ENCODE measurements at places on chromosomes 2 and 18. TPM values are rescaled to one million over a fixed set of nuclear protein-coding genes. Genes with fewer than 3 reads are reported as not detected.

DNA sequence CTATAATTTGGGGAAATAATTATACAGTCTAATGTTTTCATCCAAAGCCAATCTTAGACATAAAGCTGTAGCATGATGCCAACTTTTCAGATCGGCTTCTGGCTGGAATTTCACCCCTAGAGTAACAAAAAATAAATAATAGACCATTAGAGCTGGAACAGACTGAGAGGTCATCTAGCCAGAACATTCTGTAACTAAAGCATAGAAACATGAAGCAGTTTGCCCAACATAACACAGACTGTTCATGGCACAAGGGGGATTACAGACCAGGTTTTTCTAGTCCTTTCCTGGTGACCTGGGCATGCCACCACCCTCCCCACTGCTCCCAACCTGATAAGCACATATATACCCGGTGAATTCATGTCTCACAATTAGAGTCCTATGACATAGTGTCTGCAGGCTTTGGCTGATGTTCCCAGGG, 116.4 kb upstream of the PPP1CB start:
- no peak for DNase-seq

- no peak for DNase-seq
These were observed 62.9 kb downstream of the ZNF521 start for GRCh38 chr18:25289001-25289631.

- no peak for DNase-seq
These were observed 80.8 kb downstream of the MBP start for GRCh38 chr18:77051581-77052296.

- no peak for DNase-seq
These were observed 1008.5 kb upstream of the FANCL start for GRCh38 chr2:59249441-59250306.

GRCh38 chr2:12270876-12271588, 445.7 kb upstream of the TRIB2 start:
- no peak for DNase-seq

DNA sequence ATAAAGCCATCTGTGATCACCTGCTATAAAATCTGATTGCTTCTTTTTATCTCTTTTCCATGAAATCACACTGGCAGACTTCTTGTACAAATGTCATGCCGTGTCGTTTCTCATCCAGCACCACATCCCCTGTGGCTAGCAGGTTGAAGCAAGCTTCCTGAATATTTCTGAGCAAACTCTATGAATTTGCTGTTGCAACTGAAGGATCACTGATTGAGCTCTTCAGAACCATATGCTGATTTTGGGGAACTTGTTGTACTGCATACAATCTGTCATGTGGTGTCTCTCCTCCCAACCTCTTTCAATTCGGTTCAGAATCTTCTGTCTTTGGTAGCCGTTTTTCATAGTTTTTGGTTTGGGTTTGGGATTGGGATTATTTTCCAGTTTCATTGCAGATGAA, 57.7 kb upstream of the RBMS1 start:
- DNase-seq, result no peak

DNA sequence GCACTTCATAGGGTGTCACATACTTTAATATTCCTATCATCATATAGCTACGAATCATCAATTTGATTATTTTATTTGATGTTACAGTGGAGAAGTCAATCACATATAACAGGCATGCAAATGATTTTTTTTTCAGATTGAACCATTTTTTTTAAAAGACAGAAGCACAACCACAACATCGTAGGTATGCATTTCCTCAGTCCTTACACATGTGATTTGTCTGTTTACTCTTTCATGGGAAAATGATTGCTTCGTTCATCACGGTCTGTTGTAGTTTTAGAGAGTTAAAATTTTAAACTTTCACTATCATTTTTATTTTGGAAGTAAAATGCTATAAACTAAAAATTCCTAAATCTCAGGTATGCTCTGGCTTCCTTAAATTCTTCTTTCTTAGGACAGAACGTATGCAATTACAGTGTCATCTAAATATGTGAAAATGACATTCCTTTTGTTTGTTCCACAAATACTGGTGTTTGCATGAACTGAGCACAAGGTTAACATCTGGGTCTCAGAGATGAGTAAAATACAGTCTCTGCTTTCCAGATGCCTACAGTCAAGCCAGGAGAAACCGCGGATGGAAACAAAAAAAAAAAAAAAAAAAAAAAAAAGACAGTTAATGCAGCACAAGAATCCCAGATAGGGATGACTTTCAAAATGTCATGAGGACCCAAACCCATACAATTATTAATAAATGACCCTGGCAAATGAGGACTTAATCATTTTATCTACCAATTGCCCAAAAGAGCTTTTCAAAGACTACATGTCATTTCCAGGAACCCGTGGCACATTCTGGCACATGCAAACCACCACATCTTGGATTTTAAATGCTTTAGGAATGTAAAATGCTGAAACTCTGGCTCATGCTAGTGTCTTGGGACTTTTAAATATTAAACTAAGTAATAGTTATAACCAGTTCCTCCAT, 201.2 kb downstream of the LRP1B start:
- no peak for DNase-seq

- DNase-seq, result no peak
These were observed 142.0 kb downstream of the TSN start for GRCh38 chr2:121897335-121897970.

GRCh38 chr2:18651842-18652774, 62.7 kb upstream of the NT5C1B start:
- no peak for DNase-seq

DNA sequence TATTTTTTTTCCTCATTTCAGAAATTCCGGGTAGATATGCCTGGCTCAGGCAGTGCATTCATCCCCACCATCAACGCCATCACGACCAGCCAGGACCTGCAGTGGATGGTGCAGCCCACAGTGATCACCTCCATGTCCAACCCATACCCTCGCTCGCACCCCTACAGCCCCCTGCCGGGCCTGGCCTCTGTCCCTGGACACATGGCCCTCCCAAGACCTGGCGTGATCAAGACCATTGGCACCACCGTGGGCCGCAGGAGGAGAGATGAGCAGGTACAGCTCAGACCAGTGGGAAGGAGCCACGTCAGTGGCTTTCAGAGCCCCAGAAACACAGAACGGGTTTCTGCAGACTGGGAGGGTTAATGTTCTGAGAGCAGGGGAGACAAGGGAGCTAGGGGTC, 11.4 kb downstream of the FOSL2 start:
- no peak for DNase-seq

DNA sequence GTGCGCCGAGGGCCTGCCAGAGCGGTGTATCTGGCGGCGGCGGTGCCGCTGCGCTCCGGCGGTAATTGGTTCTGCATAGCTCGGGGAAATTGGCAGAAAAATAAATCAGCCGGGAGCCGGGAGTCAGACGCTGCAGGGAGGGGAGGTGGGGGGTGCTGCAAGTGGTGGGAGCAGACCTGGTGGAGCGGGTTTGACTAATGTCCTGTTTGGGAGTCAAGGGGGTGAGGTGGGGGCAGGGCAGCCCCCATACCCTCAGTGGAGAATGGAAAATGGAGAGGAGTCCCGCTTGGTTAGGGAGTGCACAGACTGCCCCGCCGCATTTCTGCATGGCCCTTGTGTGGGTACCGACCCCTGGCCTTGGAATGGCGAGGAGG, 107.3 kb downstream of the DYSF start:
- no peak for DNase-seq

GRCh38 chr2:73700131-73700611, 37.0 kb downstream of the TPRKB start:
- no peak for DNase-seq

DNA sequence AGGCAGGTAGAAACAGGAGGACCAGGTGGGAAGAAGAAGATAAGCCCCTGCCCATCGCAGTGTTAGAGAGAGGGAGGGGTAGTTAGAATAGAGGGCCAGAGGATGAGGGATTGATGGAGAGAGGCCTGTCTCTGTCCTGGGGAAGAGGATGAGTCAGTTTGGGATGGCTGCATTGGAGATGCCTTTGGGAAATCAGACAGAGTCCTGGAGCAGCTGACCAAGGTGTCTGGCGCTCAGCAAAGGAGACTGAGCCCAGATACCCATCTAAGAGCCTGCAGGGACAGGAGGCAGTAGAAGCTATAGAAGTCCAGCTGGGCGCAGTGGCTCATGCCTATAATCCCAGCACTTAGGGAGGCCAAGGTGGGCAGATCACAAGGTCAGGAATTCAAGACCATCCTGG, 177.8 kb upstream of the HAAO start:
- no peak for DNase-seq

- DNase-seq, result no peak
These were observed 162.5 kb upstream of the TMEFF2 start for GRCh38 chr2:192357217-192357616.

DNA sequence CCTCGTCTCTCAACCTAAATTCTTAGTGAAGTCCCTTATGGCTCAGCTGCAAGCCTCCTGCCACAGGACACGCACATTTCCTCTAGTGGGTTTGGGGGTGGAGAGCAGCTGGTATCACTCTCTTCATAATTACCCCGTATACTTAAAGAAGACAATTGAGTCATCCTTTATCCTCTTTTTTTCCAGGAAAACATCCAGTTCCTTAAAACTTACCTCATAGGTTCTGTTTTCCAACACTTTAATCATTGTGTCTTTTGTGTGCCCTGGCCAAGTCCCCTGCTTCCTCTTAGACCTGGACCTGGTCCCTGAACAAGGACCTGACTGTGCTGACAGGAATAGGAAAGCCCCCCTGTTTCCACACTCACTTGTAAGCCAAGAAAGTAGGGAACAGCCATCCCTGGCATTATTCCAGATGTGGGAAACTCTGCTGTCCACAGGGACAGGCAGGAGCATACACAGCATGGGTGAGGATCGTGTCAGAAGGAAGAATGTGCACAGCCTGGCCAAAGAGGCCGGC, 42.3 kb upstream of the MYO1B start:
- DNase-seq, result no peak

DNA sequence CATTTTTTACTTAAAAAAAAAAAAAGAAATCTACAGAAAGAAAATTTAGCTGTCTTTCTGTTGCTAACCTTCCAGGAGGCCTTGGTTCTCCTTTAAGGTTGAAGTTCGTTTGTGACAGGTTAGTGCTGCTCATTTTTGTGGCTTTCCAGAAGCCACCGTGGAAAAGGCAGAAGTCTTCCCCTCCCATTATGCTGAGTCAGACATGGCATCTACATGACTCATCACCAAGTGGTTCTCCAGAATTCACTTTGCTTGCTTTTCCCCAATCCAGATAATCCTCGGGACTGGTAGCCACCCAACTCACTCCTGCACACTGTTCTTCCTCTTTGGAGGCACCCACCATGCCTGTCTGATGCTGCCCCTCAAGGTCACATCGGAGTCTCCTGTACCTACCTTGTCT, 228.7 kb downstream of the PIK3C3 start:
- DNase-seq, result no peak

- no peak for DNase-seq
These were observed 7.0 kb downstream of the AFF3 start for GRCh38 chr2:100135415-100135814.

DNA sequence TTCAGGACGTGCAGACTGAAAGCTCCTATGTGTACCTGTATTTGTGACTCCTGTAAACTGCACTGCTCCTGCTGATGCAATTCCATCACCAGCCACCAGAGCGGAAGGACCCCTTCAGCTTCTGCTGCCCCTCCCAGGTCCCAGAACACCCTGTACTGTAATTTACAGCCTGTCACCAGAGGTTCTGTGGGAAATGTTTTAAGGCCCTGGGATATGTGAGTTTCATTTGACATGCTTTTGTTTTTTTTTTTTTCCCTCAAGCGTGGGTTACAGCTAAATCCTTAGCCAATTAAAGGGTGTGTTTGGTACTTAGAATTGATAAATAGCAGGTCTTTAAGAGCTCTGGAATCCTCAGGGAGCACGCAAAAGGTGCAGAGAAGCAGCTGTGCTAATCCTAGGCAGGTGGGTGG, 79.4 kb downstream of the KCTD1 start:
- DNase-seq, result no peak

GRCh38 chr18:49510393-49511115, 23.5 kb upstream of the C18orf32 start:
- no peak for DNase-seq

DNA sequence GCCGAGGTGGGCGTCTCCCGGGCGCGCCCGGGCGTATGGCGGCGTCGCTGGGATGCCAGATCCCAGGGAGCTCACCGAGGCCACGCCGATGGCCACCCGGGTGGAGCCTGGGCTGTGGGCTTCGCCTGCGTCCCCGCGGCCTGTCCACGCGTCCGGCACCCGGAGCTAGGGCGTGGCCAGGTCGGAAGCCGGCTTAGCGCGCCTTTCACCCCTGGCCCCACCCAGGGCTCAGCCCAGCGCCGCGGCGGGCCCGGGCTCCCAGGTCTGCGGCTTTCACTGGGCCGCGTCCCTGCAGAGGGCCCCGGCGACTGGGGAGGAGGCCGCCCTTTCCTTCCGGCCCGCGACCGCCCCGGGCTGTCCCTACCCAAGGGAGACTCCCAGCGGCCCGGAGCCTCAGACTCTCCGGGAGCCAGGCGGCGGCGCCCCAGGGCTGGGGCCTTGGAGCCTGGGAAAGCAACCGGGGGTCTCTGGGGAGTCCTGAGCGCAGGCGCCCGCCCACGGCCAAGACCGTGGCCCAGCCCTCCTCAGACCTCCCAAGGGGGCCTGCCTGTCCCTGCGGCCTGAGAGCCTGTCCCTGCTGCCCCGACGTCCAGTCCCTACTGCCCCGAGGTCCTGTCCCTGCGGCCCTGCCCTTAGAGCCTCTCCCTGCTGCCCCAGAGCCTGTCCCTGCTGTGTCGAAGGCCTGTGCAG, 36.3 kb upstream of the ITM2C start:
- no peak for DNase-seq

DNA sequence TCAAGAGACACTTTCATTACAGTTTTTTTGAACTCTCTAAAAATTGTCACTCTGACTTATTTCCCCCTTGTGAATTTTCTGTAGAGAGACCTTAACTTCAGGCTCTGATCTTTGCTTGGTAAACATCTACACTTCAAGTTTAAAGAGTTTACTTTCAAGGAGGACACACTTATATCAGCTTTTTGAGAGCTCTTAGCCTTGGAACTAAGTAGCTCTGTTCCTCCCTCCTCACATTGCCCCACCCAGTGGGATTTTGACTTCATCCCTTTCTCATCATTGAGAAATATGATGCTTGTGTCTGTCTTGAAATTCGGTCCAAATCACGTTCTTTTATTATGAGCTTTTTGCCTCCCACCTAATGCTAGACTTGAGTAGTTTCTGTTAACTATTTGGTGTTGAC, 433.4 kb upstream of the MEIS1 start:
- no peak for DNase-seq

- peak; percentile 10 for DNase-seq
These were observed 2.9 kb upstream of the EPB41L3 start for GRCh38 chr18:5546660-5547059.

- no peak for DNase-seq
These were observed 664 bp downstream of the NETO1 start for GRCh38 chr18:72866901-72867745.

GRCh38 chr2:218017211-218018053, 14.6 kb upstream of the TNS1 start:
- DNase-seq, result no peak

GRCh38 chr2:144570566-144570965, 50.6 kb upstream of the ZEB2 start:
- DNase-seq, result no peak

Gene CROCC2
- total RNA-seq, result not detected

Gene EHBP1
- total RNA-seq, result 22.2 TPM

Gene NYAP2
- not detected for total RNA-seq

Gene PRSS56
- not detected for total RNA-seq

Gene MAPRE3
- 2.0 TPM for total RNA-seq

Gene STPG4
- total RNA-seq, result 0.11 TPM

Gene ITGA6
- 177 TPM for total RNA-seq

Gene ATF2
- 31.6 TPM for total RNA-seq

Gene EML6
- total RNA-seq, result 2.0 TPM

Gene CRACDL
- 9.7 TPM for total RNA-seq

Gene MALL
- 72.2 TPM for total RNA-seq

Gene VWA3B
- not detected for total RNA-seq

Gene NMS
- total RNA-seq, result not detected

Gene AQP12B
- not detected for total RNA-seq

Gene LIMS4
- total RNA-seq, result 12.4 TPM

Gene APOB
- total RNA-seq, result 0.40 TPM

Data from pulmonary artery endothelial cell (primary cell).